ENCODE measurements at places on chromosomes 2 and 18.
A peak's percentile ranks its signal among the peaks of the same experiment; 100 is the strongest.

- DNase-seq: peak; percentile 74
These were observed 20.3 kb downstream of the MYO1B start for GRCh38 chr2:191265311-191266170.

DNA sequence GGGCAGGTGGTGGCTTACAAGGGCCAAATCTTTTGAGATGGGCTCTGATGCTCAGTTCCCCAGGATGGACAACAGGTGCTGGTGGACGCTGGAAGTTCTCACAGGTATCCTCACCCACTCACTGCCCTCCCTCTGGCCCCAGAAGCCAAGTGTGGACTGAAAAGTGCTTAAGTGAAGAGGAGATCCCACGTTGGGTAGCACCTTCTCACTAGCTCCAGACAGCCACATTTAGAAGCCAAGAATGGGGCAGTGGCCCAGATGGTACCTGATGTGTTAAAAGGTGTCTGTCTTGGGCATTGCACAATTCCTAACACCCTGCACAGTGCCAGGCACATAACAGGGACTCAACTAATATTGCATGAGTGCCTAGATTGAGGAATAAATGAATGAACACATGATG lies 115.3 kb upstream of the TEX51 start:
- no peak for DNase-seq

- DNase-seq: no peak
These were observed 589.6 kb upstream of the FAM98A start for GRCh38 chr2:34188464-34189303.

GRCh38 chr2:168245074-168245825 lies 2.1 kb downstream of the STK39 start:
- DNase-seq: no peak

GRCh38 chr18:32888306-32888705 lies 115.5 kb upstream of the KLHL14 start:
- DNase-seq: no peak

DNA sequence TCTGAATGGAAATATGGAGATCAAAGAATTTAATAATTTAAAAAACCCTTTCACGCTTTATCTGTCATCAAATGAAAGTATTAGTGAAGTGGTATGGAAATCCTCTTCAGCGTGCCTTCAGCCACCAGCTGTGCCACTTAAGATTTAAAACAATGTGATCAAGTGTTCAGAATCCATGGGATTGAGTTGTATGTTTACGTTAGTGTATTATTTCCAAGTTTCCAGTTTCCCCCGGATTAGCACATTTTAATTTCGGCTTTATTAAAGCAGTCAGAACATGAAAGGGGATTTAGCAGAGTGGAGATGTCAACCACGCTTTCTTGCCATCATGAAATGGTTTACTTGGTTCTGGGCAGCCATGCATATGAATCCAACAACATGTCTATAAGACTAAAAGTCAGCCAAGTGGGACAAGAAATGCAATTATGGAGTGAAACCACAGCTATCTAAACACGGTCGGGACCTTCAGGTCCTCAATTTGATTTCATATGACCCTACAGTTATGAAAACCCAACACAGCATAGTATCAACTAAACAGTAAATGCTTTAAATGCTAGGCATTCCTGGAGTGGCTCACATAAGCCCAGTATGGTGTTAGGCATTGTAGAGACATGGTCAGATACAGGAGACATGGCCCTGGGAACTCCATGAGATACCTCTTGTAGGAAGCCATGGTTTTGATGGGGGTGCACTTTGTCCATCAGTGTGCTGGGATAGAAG lies 224.9 kb upstream of the EPAS1 start:
- no peak for DNase-seq

- peak; percentile 70 for DNase-seq
These were observed 181.4 kb downstream of the OSR1 start for GRCh38 chr2:19176977-19177376.

DNA sequence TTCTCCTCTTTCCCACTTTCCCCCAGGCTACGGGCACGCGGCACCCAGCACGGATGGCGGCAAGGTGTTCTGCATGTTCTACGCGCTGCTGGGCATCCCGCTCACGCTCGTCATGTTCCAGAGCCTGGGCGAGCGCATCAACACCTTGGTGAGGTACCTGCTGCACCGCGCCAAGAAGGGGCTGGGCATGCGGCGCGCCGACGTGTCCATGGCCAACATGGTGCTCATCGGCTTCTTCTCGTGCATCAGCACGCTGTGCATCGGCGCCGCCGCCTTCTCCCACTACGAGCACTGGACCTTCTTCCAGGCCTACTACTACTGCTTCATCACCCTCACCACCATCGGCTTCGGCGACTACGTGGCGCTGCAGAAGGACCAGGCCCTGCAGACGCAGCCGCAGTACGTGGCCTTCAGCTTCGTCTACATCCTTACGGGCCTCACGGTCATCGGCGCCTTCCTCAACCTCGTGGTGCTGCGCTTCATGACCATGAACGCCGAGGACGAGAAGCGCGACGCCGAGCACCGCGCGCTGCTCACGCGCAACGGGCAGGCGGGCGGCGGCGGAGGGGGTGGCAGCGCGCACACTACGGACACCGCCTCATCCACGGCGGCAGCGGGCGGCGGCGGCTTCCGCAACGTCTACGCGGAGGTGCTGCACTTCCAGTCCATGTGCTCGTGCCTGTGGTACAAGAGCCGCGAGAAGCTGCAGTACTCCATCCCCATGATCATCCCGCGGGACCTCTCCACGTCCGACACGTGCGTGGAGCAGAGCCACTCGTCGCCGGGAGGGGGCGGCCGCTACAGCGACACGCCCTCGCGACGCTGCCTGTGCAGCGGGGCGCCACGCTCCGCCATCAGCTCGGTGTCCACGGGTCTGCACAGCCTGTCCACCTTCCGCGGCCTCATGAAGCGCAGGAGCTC lies 35.4 kb downstream of the KCNK3 start:
- no peak for DNase-seq

GRCh38 chr2:233331536-233331935 lies 22.8 kb upstream of the DGKD start:
- no peak for DNase-seq

DNA sequence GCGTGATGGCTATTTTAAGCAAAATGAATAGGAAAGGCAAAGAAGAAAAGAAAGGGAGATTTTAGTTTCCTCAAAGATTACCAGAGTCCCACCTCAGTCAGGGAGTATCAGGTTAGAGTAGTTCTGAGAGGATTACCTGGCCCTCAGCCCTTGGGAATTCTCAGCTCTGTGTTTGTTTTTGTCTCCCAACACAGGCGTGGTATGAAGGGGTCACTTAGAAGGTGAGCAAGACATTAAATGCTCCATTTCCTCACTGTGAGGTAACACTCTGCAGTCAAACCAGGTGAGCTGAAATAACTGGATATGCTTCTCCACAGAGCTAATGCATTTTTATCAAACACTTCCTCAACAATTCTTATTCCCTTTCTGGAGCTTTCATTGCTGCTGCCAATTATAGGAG lies 232.2 kb downstream of the IKZF2 start:
- no peak for DNase-seq

DNA sequence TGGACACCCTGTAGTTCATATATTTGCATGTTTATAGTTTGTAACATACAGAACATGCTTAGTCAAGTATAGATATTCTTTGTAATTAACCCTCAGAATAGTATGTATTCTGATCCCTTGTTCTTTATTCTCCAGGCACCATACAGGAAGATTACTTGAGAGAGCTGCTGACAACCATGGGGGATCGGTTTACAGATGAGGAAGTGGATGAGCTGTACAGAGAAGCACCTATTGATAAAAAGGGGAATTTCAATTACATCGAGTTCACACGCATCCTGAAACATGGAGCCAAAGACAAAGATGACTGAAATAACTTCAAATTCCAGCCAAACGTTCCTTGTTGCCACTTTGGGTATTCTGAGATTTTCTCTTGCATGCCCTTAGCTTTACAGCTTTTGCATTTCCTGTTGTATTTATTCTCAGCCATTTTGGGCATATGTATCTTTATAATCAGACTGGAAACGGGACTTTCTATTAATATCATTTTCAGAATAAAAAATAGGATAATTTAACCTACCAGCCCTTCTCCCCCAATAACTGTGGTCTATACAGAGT lies 6.2 kb upstream of the MYL12B start:
- DNase-seq: no peak

GRCh38 chr2:223235986-223236385 lies 184.0 kb downstream of the KCNE4 start:
- DNase-seq: peak; percentile 23

DNA sequence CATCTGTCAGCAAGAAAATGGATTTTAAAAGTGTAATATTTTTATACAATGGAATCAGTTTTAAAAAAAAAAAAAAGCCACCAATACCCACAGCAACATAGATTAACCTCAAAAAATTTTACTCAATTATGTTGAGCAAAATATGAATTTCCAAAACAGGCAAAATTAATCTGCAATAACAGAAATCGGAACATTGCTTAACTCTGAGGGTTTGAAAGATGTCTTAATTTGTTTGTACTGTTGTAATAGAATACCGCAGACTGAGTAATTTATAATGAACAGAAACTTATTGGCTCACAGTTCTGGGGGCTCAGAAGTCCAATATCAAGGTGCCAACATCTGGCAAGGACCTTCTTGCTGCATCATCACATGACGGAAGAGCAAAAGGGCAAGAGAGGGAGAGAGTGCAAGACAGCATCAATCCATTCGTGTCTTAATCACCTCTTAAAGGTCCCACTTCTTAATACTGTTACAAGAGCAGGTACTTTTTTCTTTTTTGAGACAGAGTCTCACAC lies 31.8 kb upstream of the TNFAIP6 start:
- DNase-seq: peak; percentile 52

DNA sequence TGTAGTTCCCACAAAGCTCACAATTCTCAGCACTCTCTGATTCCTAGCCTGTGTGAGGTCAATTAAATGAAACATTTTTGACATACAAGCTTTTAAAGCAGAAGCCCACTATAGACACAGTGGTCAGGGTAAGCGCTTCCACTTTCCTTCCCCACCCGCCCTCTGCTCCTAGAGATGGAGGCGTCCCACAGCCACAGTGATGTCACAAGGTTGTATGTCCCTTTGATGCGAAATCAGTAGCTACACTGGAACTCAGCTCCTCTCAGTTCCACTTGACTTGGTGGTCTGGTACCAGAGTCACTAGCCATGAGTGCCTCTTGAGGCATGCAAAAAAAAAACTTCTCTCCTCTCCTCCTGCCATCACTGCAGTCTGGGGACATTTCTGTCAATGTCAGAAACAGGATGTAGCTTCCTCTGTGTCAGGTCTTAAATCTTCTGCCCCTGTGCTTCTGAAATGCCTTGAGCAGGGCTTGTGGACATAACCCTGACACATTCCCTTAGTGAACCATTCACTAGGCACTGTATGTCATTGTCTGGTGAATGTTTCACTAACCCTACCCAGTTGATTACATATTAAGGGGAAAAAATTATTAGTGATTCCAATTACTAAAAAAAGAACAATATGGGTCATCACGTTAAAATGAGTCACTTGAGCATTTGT lies 7.8 kb downstream of the SULT1C4 start:
- no peak for DNase-seq

DNA sequence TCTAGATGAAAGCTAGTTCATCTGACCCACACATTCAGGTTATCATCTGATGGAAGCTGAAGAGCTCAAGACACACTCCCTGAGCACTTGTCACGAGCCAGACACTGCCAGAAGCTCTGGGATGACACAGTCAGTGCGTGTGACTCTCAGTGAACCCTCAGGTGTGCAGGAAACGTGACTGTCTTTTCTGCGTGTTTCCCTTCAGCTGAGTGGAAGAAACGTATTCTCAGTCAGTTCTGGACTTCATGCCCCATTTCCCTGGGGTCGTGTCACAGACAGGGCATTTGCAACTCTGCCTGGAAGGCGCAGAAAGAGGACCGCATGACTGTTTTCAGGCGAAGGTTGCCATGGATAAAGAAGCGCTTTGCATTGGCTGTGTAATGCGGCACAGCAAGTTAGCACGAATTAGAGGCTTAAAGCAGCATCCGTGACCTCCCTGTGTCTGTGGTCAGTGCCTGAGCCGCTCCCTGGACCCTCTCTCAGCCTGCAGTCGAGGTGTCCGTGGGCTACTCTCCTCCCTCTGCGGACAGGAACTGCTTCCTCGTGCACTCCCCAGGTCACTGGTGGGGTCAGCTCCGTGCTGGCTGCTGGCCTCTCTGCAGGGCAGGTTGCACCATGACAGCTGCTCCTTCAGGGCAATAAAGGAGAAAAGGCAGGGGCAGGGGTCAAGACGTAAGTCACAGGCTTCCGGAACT lies 3.3 kb upstream of the ALLC start:
- no peak for DNase-seq

GRCh38 chr2:39595116-39595515 lies 70.6 kb upstream of the TMEM178A start:
- no peak for DNase-seq

GRCh38 chr2:48306409-48307284 lies 223.3 kb upstream of the STON1 start:
- peak; percentile 42 for DNase-seq

DNA sequence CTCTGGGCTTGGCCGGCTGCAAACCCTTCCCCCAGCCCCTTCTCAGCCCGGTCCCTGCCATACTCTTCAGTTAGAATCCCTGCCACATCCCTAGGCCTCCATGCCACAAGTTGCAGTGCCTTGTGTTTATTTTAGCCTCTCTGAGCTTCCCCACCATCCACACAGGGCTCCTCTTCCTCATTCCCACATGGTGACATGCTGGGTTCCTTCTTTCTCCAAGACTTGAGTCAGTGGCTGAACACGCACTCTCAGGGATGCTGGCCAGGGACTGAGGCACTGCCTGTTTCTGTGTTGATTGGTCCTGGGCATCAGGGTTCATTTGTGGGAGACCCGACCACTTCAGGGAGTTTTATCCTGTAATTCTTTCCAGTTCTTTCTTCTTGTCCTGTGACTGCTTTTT lies 56.3 kb downstream of the KCNS3 start:
- peak; percentile 34 for DNase-seq

DNA sequence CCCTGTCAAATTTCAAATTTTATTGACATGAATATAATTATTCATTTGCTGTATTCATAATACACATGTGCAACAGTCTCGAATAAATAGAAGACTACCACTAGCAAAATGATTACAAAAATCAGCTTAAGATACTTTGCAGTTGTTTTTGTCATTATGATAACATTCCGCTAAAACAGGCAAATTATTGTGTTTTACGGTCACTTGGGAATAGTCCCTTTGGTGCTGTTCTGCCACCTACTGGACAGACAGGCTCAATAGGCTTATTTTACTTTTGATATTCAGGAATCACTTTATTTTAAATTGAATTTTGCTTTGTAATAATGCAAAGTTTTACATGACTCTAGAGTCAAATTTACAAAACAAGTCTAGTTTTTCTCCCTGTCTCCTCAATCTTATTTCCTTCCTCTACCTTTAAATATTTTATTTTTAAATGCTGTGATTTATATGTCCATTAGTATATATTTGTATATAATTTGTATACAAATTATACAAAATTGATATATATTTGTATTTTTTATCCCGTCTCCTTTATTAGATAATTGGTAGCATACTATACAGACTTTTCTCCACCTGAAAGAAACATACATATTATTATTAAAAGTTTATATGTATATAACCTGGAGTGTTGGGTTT lies 456.3 kb downstream of the DLGAP1 start:
- DNase-seq: peak; percentile 79

- DNase-seq: no peak
These were observed 216.8 kb upstream of the HNMT start for GRCh38 chr2:137747509-137747908.
